ENCODE measurements at places on chromosomes 6 and 20. TPM values are rescaled to one million over a fixed set of nuclear protein-coding genes. Genes with fewer than 3 reads are reported as not detected.

Gene SLC52A3
- not detected for total RNA-seq

Gene TTK
- 54.8 TPM for total RNA-seq

Gene CYP39A1
- 0.22 TPM for total RNA-seq

Gene C20orf141
- not detected for total RNA-seq

Gene TINAG
- total RNA-seq = not detected

Gene RAD21L1
- 0.66 TPM for total RNA-seq

Gene DEFB132
- total RNA-seq = not detected

Gene ALDH5A1
- 0.22 TPM for total RNA-seq

Gene SRMS
- not detected for total RNA-seq

Gene SIGLEC1
- under 0.01 TPM for total RNA-seq

All from placental pericyte (primary cell).